Hematopoietic multipotent progenitor cell treated with erythropoietin and hydrocortisone succinate and interleukin-3 and kit ligand, for 17 days (in vitro differentiated cells): ENCODE measurements at places on chromosomes 11 and 22.

GRCh38 chr11:130725421-130726233 is 190.7 kb downstream of the SNX19 start:
- no peak for DNase-seq

DNA sequence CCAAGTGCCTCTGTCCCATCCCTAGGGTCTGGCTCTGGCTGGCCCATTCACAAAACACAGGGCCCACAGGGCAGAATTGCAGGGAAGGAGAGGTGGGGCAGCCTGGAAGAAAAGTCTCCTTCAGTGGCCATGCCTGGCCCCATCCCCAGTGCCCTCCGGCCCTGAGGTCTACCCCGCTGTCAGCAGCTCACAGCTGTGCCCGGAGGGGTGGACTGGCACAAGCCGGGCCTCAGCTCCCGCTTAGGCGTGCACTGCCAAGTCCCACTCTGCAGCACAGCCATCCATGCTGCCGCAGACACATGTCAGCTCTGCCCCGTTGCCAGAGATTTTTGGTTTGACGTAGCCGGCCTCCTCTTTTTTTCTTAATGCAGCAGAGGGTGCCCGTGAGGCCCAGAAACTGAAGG is 3.9 kb upstream of the SCN2B start:
- DNase-seq = no peak

GRCh38 chr22:25656724-25657123 is 85.3 kb upstream of the MYO18B start:
- DNase-seq = peak; percentile 20

DNA sequence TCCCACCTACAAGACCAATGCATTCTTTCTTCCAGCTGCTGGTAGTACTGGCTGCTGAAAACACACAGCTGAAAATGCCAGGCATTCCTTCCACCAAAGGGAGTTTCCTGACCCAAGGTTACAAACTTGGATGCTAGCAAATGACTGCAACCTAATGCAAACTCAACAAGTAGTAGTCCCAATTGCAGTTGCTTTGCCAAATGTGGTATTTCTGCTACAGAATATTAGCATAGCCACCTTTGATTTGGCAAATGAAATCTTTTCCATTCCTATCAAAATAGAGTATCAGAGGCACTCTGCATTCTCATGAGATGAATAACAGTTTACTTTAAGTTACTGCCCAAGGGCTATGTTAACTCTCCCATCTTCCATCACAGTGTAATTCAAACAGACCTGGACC is 172.0 kb upstream of the ARHGAP42 start:
- DNase-seq = no peak

GRCh38 chr11:798093-798713 is at the start of gene SLC25A22:
TSS of gene SLC25A22 (minus strand) at chr11:798281. CDS start at chr11:795006, 3,275 bp downstream.
- DNase-seq = peak; percentile 80

GRCh38 chr11:58659404-58659803 is 36.9 kb downstream of the CNTF start:
- no peak for DNase-seq

DNA sequence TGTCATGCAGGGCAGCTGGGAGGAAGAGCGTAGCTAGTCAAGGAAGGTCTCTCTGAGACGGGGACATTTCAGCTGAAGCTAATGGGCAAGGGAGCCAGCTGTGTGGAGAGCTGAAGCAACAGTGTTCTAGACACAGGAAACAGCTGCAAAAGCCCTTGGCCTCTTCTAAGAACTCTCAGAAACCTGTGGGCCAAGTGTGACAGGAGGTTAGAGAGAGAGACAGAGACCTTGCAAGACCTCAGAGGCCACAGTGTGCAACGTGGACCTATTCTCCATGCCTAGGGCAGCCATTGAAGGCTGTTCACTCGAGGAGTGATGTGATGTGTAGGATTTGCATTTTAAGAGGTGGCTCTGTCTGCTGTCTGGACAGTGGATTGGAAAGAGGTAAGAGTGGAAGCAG is 48.7 kb upstream of the TNRC6B start:
- DNase-seq = no peak

GRCh38 chr11:66556086-66556485 is 9.4 kb downstream of the ACTN3 start:
- DNase-seq = no peak
